ENCODE measurements at places on chromosomes 12 and 14.

- DNase-seq, result no peak
Observed at GRCh38 chr12:54390668-54391551, 6.4 kb upstream of the ZNF385A start.

DNA sequence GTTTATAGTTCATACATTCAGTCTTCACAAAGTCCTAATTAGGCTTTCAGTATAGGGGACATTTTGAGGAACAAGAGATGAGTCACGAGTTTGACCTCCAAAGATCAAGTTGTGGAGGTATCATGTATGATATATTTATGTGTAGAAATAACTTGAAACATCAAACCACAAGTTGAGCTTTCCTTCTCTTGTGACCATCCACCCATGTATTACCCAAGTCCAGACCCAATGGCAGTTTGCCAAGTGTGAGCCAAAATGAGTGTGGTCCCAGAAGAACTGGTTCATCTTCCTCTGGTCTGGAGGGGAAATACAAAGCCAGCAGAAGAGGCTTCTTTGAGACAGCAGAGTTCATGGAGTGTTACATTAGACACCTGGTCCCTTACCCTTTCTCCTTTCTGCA, 104.9 kb downstream of the ATP23 start:
- no peak for DNase-seq

DNA sequence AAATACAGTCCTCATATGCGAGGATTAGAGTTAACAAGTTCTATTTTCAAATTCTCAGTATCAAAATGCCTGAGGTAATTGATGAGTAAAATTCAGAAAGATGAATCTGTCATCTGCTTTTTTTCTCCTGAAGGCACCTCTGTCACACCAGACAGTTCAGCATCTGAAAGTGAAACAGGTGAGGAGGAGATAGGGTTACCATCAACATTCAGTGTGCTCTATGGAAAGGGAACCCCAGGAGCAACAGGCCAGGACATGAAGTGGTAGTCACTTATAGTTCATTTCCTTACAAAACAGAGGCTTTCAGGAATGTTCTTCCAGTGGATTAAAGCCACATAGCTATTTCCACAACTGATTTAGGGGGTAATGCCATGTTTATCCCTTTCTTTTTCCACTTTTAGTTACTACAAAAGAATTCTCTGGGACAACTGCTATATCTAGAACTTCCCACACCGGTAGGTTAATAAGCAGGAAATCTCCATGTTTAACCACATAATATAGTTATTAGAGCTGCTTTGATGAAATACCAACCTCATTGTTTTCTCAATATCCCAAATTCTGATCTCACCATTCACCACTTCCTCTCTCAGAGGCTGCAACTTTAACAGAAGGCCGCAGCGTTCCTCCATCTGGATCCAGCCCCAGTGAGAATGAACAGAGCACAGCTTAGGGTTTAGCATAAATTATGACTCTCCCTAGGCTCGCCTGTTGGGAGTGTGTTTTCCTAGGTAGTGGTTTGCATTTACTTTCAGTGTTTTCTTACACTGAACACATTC, 177.0 kb upstream of the CNTN1 start:
- no peak for DNase-seq

GRCh38 chr14:60644666-60645065, 4.6 kb downstream of the SIX1 start:
- no peak for DNase-seq

- no peak for DNase-seq
Observed at GRCh38 chr12:69546693-69547438, 38.4 kb upstream of the CCT2 start.

GRCh38 chr14:104821229-104821945, 20.5 kb downstream of the ZBTB42 start:
- DNase-seq, result no peak

- no peak for DNase-seq
Observed at GRCh38 chr14:90140956-90141316, 79.1 kb downstream of the KCNK13 start.

DNA sequence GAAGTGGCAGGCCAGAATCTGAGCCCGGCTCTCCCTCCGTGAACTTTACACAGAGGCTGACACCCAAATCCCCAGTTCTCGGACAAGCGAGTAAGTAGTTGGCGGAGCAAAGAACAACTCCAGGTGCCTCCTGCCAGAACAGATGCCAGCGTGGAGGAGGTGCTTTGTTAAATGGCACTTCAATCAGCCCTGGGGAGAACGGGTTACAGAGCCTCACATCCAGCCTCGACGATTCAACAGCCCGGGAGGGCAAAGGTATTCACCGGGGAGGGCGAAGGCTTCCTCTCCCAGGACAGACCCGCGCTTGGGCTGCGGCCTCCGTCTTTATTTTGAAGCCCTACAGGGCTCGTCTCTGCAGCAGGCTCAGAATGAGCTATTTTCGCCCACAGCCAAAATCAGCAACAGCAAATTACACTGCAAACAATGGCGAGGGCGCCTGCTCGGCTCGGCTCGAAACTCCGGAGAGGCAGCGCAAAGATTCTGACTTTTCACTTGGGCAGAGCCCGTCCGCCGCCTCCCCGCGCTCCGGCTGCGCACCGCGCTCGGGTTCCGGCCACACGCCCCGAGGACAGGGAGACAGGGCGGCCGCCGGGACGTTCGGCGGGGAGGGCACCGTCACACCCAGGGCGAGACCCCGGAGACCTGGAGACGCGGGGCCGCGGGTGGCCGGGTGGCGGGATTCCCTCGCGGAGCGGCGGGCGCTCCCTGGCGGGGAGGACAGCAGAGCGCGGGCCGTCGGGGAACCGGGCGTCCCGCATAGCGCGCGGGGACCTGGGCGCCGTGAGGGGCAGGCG, 811 bp downstream of the TMCC3 start:
- peak; percentile 6 for DNase-seq

- DNase-seq, result peak; percentile 17
Observed at GRCh38 chr14:29039171-29039570, 272.6 kb downstream of the FOXG1 start.

- no peak for DNase-seq
Observed at GRCh38 chr12:13599176-13599575, 382.2 kb downstream of the GRIN2B start.

- no peak for DNase-seq
Observed at GRCh38 chr12:15443050-15443449, 120.7 kb downstream of the PTPRO start.

- no peak for DNase-seq
Observed at GRCh38 chr12:40819436-40820108, 127.3 kb downstream of the CNTN1 start.

DNA sequence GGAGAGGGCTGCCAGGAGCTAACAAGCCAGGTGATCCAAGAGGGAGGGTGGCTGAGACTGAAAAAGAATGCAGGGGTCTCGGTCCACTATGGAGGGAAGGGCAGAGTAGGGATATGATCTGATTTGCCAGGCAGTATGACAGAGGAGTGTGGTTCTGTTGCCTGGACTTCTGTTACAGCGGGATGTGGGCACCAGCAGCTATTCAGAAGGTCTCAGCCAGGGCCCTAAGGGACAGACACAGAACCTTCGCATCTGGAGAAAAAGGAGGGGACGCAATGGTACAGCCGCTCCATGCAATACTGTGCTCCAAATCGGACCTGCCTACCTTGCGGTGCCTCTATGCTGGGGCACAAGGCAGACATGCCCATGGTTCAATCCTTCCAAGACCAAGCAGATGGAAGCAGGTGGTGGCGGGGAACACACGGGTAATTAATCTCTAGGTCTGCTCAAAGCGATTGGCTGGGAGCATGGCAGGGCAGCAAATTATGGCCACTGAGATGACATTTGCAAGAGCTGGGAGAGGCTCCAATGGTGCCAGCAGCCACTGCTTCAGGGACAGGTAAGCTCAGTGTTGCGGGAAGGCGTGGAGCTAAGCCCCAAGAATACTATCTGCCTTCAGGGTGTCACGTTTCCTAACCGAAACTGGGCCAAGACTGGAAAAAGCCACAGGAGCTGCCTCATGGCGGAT, 185.5 kb downstream of the FOXN3 start:
- DNase-seq, result no peak

- DNase-seq, result no peak
Observed at GRCh38 chr12:59240048-59240447, 319.7 kb upstream of the LRIG3 start.

GRCh38 chr14:91059576-91060350, 678 bp downstream of the RPS6KA5 start:
- DNase-seq, result peak; percentile 57

DNA sequence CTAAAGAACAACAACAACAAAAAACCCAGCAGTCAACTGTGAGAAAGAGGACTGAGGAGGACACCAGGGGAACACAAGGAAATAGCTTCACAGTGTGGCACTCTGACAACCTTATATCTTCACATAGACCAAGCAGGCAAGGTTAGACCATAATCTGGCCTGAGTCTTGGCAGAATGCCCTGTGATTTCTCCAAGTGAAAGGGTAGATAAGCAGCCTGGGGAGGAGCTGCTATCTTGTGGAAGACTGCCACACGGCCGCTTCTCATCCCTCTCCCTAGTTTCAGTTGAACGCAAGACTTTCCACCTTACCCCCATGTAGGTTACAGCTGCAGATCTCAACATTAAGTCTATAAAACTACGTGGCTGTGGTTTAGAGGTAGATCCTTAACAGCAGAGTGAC, 3.7 kb downstream of the SLC25A21 start:
- DNase-seq, result no peak

DNA sequence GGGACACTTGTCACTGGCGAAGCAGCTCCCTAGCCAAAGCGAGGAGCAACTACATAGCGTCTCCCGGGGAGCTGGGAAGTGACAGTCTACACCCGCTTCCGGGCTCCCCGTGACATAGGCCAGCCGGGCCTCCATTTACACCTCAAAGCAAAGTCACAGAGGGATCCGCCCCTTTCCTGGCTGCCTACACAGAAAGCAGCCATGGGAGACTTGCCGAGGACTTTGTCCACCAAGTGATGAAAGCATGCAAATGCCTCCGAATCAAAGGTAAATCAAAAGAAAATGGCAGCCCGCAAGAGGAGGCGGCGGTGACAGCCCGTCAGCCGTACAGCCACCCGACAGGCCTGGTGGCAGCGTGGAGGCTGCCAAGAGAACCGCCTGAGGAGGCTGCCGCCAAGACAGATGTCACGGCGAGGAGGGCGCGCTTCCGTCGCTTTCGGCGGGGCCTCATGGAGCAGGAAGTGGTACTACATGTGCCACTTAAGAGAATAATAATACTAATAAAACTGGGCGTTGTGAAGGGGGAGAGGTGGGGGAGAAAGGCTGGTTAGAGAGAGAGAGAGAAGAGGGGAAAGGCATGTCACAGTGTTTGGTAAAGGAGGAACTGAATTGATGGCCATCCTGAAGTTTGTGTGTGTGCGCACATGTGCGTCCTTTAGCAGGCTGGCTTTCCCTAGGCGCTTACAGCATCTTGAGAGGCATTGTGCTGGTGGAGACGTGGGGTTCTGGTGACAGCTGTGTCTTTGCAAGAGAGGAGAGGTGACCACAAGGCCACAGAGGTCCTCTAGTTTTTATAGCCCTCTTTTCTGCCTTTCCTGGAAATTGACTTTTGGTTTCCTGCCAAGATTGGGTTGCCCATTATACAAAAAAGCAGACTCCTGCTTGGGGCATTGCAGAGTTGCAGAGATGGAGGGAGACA, 661.7 kb downstream of the VRK1 start:
- DNase-seq, result no peak

DNA sequence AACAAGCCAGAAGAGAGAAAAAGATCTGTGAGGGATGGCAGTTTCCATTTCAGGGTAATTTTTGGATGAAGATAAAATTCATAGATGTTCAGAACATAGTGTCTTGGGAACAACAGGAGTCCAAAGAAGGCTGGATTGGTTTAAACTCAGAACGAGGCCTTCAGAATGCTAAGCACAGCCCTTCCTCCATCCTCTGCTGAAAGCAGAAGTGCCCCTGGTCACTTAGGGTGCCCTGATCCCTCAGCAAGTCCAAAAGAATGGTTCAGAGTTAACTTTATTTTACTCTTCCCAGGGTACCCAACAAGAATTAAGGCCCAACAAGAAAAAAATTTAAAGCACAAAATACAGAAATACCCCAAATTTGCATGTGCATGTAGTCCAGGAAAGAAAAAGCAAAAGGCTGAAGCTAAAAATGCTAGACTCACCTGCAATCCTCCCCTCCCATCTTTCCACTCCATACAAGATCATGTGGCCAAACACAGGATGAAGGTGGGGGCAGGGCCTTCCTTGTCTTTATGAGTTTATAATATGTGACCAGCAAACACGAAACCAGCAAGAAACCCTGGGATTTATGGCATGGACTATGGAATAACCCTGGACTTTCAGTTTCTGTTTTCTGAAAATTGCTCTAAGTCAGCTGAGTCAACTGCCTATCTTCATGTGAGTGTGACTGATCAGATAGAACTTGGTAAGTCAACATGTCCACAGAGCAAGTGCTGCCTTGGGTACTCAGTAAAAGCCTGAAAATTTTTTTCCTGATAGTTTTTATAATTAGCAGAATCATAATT, 21.2 kb downstream of the MAX start:
- DNase-seq, result no peak

- no peak for DNase-seq
Observed at GRCh38 chr14:101217616-101218371, 314.3 kb upstream of the RTL1 start.

- no peak for DNase-seq
Observed at GRCh38 chr14:20866963-20867362, 24.2 kb upstream of the RNASE3 start.

DNA sequence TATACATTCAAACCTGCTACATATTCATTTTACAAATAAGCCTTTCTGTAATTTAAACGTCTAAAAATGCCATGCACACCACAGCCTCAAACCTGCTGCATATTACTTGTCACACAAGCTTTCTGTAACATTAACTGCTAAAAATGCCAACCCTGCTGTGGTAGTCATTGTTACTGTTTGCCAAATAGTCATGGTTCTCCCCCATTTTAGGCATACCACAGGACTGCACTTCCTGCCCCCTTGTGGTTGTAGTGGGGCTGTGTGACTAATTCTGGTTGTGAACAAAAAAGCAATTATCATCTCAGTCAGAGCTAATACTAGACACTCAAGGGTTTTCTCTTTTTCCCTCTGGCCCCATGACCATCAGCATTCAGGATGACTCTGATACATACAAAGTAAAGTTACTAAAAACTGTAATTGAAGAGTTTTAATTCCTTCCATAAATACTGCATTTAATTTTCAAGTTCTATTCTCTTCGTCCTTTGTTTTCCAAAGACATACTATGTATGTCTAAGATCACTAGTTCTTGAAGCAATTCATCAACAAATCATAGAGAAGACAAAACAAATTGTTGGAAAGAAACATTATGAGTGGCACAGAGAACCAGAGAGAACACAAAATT, 5.7 kb upstream of the SLC35F4 start:
- DNase-seq, result no peak

GRCh38 chr14:62692490-62693106, 352.7 kb downstream of the KCNH5 start:
- DNase-seq, result no peak

- no peak for DNase-seq
Observed at GRCh38 chr14:23252420-23253333, 14.9 kb downstream of the RNF212B start.

All from SHP77 (cell line).